Kasumi-1 (cell line): ENCODE measurements at places on chromosomes 3 and 15.

DNA sequence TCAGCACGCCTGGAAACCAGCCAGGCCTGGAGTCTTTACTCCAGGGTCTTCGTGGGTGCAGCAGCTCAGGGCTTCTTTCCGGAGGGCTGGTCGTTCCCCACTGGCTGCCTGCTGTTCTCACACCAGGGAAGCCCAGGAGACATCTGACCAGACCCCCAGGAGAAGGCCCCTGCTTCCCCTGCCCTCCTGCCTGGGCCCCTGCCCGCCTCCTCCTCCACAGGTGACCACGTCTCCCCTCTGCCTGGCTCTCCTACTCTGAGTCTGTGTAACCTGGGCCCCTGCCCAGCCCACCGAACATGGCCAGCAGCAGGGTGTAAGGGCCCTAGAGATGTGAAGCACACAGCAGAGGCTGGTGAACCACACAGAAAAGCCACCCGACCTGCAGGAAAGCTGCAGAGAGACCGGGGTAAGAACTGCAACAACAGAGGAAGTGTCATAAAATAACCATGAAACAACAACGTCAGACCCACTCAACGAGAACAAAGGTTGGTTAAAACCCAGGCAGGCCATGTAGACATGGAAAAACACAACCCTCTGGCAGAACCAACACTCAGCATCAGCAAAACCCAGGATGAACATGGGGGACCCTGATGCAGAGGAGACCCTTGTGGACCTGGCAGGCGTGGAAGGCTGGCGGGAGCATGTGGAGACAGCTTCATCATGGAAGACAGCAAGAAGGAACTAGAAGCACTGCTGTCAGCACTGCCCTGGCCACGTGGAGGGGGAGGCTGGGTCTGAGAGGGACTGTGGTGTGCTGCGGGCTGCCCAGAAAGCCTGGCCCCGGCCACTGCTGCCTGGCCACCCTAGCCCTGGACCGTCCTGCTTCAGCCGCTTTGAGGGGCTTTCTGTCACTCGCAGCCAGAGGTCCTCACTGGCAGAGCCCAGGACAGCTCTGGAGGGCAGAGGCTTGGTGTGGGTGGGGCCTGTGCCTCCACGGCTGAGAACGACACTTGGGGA lies 20.4 kb downstream of the UROC1 start:
- DNase-seq: peak; percentile 65

- no peak for DNase-seq
Observed at GRCh38 chr3:133592843-133593242, 19.4 kb downstream of the CDV3 start.

- no peak for DNase-seq
Observed at GRCh38 chr15:29873264-29873663, 51.0 kb upstream of the TJP1 start.

GRCh38 chr15:33716025-33716424 lies 252.3 kb upstream of the CHRM5 start:
- no peak for DNase-seq
